Cerebellar nuclear complex (tissue), 1 donor: ENCODE measurements at places on chromosomes 5 and 9.

DNA sequence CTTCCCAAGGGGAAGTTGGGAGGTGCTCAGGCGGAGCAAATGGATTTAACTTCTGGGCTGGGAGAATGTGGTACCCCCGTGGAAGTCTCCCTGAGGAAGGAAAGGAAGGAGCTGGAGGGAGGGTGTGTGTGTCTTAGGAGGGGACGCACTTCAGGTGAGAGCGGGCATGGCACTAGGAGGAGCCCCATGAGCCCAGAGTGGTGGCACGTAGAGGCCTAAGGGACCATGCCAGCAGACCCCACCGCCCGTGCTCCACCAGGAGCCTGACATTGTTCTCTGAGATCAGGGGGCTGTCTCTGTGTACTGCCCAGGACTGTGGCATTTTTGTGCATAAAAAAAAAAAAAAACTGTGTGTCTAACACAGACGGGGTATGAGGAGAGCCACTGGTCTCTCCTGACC is 18.5 kb upstream of the AHRR start:
- no peak for DNase-seq

GRCh38 chr5:115366223-115366622 is 69.8 kb upstream of the CCDC112 start:
- no peak for DNase-seq

GRCh38 chr5:115507681-115508080 is 36.9 kb downstream of the FEM1C start:
- DNase-seq, result no peak

GRCh38 chr9:5586391-5586802 is 42.5 kb upstream of the RIC1 start:
- no peak for DNase-seq

DNA sequence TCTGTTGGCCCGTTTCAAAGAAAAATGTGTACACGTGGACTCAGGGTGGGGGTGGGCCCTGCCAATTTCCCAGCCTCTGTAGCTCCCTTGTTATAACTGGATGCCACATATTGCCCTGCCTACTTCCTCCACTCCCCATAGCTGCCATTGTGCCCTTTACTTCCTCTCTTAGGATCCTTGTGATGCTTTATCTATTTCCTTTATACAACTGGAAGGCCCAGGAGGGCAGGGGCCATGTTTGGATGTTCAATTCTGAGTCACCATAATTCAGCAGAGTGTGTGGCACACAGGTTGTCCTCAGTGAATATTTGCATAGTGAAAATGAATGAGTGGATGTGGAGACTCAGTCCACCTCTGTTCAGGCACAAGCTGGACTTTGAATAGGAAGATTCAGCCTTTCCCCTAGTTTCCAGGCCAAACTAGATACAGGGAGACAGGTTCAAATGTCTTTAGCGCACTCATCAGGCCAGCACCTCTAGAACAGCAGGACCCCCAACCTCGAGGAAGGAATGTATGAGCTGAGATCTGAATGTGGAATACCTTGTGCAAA is 10.6 kb upstream of the FEM1C start:
- DNase-seq, result no peak

GRCh38 chr9:113483676-113484257 is 20.2 kb downstream of the RGS3 start:
- no peak for DNase-seq

DNA sequence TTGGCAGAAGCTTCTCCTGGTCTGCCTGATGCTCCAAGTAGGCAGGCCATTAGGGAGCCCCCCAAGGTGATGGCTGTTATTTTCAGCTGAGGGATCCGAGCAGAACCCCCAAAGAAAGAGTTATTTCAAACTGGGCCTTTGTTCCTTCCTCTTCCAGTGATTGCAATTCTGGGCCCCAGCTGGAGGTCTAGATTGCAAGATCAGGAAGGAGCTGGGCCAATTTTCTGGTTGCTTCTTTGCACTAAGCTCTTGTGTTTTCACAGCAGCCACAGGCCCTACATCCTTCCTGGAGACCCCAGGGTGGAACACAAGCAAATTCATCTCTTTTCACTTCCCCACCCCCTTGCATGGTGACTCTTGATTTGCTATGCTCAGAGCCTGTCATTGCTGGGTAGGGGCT is 215.0 kb downstream of the SEMA6A start:
- DNase-seq, result no peak
